ENCODE measurements at places on chromosomes 7 and 10.

DNA sequence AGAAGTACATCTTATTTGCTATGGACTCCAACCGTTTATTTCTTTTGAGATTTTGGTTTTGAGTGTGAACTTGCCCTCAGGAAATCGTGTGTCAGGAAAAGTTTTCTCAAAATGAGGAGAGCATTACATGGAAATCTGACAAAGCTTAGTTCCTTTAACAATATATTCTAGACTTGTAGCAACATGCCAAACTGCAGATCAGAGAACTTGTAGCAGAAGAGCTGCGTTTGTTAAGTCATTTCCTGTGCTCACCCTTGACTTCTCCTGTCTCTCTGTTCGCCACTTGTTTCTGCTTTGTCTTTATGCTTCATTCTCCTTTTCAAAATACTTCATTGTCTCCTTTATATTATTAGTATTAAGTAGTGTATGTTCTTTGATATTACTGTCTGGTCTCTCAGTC, 116.6 kb upstream of the FOXP2 start:
- DNase-seq = no peak

DNA sequence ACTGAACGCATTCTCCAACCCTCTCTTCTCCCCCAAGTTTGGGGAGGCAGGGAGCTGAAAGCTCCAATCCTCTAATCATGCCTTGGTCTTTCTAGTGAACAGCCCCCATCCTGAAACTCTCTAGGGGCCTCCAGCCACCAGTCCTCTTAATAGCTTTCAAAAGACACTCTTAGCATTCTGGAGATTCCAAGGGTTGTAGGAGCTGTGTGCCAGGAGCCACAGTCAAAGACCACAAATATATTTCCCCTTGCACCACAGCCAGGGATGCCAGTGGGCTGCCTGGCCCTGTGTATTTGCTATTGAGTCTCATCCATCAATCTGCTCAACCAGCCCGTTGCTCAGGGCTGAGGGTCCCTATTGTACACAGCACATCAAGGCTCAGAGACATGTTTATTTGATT, 18.5 kb upstream of the MLXIPL start:
- DNase-seq = no peak

DNA sequence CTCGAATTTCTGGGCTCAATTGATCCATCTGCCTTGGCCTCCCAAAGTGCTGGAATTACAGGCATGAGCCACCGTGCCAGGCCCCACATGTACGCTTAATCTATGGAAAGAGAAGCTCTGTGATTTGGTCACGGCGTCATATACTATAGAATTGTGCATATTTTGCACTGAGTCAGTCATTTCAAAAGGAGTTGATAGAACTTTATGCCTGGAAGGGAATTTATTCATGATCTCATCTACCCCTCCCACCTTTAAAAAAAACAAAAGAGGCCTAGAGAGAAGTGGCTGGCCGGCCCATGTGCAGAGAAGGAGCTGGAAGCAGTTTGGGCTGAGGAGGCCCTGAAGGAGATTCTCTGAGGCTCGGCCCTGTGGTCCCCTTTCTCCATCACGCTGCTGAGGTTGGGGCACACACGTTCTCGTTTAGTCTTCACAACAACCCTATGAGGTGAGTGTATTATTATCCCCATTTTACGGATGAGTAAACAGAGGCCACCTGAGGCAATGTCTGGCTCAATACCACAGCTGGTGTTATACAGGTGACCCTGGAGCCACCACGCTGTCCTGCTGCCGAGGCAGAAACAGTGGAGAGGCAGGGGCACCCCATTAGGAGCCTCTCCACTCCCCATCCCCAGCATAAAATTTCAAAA, 47.2 kb upstream of the ZRANB1 start:
- no peak for DNase-seq

- no peak for DNase-seq
Observed at GRCh38 chr10:118842843-118843624, 88.3 kb upstream of the CACUL1 start.

Data from stimulated activated CD8-positive, alpha-beta memory T cell treated with anti-CD3 and anti-CD28 coated beads, Interleukin-4, amount 100 ng/mL, for 1 hour (primary cell).